Stimulated activated CD4-positive, alpha-beta T cell treated with anti-CD3 and anti-CD28 coated beads, Interleukin-1b, Interleukin-23, amount 100 ng/mL, for 1 hour (primary cell): ENCODE measurements at places on chromosomes 2 and 18.

- no peak for DNase-seq
These were observed 89.8 kb downstream of the MRO start for GRCh38 chr18:50729986-50730385.

DNA sequence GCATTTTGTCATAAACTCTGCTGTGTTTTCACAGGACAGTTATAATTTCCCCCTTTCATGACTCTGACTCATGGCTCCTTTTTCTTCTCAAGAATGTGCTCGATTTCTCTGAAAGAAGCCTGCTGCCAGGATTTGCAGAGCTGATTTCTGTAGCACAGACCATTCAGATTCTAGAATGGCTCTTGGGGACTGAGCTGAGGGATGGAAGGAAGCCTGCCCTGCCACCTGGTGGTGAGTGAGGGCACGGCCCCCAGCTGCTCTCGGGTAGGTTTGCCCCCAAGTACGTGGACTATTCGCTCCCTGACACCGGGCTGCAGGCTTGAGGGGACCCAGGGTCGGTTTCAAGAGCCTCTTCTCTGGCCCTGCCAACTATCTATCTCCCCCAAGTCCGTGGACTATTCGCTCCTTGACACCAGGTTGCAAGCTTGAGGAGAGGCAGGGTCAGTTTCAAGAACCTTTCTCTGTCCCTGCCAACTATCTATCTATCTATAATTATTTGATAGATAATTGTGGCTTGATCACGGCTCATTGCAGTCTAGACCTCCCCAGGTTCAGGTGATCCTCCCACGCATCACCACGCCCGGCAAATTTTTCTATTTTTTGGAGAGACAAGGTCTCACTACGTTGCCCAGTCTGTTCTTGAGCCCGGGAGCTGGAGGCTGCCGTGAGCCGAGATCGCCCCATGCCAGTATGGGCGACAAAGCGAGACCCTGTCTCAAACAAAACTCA is 1.4 kb upstream of the SMYD5 start:
- DNase-seq: peak; percentile 67

DNA sequence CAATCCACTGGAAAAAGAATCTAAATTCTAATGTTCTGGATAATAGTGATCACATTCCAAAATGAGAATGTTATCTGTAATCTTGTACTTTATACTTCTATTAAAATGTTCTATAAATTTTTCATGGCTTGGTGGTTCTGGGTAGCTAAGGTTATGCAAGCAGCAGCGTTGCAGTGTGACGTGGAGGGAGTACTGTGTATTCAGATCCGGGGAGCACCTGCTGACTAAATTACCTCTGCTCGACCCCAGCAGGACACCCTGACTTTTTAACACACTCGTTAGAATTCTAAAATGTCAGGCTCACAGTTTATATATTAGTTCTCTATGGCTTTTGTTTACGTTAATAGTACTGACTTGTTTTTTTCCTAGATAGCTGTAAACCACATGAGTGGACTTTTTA is 13.0 kb downstream of the ATIC start:
- DNase-seq: no peak

- DNase-seq: no peak
These were observed 543.4 kb downstream of the IRS1 start for GRCh38 chr2:226256237-226256636.

DNA sequence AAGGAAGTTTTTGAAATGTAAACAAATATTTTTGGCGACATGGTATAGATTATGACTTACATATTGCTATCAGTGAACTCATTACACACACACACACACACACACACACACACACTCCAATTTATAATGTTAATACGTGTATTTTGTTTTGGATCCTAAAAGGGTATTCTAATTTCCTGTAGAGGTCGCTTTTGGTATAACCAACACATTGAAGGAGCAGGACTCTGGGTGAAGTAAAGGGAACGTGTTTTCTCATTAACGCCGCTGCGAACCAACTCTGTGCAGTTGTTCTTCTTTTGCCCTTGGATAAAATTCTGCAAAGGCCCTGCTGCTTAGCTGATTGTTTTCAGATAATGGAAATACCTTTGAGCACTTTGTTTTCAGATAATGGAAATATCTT is 190.4 kb downstream of the PMAIP1 start:
- DNase-seq: no peak
